ENCODE measurements at places on chromosomes 2 and 18.
A peak's percentile ranks its signal among the peaks of the same experiment; 100 is the strongest.

GRCh38 chr2:181672255-181673008 is 7.9 kb downstream of the NEUROD1 start:
- DNase-seq = no peak

DNA sequence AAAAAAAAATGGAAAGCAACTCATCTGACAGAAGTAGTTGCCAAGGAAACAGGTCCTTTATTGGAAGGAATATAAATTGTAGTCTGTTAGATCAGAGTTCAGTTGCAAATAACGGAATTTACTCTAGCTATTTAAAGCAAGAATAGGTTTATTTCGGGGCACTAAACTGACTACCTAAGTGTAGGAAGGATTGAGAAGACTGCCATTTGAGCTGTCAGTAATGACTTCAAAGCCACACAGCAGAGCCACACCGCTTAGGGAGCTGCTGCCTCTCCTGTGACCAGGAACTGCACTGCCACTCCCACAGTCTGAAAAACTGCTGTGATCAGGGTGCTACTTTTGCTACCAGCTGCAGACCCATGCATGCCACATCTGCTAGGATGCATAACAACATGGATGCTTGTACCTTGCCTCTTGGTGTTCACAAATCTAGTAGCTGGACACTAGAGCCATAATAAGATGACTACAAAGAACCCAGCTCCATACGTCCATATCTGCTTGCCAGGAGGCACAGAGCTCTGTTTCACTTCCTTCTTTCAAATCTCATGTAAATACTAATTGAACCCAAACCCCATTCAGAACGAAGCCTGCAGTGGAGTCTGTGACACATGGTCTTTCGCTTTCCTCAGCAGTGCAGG is 2.2 kb downstream of the DSG2 start:
- DNase-seq = no peak

DNA sequence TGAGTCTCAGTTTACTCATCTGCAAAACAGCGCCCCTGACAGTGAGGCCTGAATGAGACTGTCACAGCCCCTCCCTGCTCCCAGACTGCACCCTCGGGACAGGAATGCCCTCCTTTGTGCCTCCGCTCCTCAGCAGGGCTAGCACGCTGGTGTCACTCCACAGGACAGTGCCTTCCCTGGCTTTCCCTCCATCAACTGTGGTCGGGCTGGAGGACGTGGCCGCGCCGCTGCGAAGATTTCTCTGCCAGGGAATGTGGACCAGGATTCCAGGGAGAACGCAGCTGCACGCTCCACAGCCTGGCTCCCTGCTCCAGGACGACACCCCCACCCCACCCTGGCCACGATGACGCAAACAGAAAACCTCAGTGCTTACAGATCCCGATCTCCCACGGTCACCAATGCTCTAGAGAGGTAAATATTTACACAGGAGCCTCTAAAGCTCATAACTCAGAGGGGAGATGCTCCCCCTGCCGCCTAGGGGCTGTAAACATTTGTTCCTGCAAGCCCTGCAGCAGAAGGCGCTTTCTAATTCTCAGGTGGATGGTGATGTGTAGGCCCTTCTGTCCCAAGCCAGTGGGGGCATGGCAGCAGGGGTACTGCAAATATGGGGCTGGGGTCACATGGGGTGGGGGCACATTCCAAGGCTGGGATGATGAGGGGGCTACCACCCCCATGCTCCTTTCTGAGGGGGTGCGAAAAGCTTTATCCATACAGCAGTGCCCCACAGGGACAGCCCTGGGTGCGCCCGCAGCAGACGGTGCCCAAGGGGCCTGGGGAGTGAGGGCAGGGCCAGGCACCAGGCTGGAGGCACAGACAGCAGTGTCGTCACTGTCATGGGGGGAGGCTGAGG is 12.4 kb downstream of the HS6ST1 start:
- no peak for DNase-seq

DNA sequence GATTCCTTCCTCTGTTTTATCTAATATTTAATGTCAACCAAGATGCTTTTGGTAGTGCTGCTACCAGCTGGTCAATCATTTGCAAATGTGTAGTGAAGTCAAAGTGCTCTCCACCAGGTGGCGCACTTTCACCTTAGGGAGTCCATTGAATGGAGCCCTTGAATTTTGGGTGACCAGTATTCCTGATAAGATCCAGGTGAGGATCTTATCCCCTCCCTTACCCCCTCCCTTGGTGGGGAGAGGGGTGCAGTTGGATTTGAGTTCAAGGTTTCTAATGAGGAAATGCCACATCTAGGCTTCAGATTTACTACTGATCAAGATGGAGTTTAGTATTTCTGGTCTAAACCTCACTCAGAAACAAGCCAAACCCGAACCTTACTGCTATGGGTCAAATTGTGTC is 12.0 kb upstream of the E2F6 start:
- DNase-seq = peak; percentile 89

DNA sequence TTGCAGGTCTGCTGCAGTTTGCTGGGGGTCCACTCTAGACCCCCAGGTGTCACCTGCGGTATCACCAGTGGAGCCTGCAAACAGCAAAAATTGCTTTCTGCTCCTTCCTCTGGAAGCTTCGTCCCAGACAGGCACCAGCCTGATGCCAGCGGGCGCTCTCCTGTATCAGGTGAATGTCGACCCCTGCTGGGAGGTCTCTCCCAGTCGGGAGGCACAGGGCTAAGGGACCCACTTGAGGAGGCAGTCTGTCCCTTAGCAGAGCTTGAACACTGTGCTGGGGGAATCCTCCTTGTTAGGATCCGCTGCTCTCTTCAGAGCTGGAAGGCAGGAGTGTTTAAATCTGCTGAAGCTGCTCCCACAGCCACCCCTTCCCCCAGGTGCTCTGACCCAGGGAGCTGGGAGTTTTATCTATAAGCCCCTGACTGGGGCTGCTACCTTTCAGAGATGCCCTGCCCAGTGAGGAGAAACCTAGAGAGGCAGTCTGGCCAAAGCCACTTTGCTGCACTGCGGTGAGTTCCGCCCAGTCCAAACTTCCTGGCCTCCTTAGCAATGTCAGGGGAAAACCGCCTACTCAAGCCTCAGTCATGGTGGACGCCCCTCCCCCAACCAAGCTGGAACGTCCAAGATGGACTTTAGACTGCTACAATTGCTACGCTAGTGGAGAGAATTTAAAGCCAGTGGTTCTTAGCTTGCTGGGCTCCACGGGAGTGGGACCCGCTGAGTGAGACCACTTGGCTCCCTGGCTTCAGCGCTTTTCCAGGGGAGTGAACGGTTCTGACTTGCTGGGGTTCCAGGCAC is 652.5 kb downstream of the KCNJ3 start:
- DNase-seq = no peak

GRCh38 chr18:8018701-8019331 is 451.7 kb downstream of the PTPRM start:
- no peak for DNase-seq

- DNase-seq = no peak
These were observed 288.3 kb downstream of the CYP26B1 start for GRCh38 chr2:71859211-71859847.

DNA sequence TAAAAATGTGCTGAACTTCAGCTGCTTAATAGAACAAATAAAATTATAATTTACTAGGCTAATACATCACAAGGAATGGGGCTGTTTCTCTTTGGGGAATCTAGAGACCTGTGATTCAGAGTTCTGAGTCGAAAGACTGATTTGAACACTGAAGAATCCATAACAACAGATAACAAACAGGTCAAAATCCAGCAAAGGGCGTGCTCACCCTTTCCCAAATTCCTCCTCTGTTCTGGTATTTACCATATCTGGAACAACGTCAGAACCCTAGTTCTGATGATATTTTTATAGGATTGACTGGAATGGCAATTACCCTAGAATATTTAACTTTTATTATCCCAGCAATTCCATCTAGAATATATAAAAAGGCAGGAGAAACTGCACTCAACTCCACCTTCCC is 66.0 kb upstream of the ITGA6 start:
- no peak for DNase-seq

DNA sequence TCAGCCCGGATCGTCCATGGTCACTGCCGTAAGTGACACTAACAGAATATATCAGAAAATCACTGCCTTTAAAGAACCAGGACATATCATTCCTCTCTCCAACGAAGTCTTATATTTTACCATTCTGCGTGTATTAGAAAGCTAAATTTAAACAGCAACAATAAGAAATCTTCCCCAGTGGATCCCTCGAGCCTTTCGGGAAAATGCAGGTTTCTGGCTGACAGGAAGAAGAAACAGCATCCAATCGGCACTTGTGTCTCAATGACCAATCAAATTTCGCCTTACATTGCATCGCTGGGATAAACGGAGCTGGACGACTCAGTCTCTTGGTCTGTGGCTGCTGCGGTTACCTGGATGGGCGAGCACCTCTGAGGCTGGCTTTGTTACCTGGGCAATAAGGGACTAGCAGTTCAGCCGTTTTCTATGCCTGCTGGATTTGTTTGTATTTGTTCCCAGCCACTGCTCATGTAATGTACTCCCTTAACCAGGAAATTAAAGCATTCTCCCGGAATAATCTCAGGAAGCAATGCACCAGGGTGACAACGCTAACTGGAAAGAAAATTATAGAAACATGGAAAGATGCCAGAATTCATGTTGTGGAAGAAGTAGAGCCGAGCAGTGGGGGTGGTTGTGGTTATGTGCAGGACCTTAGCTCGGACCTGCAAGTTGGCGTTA is at the start of gene DUSP19:
TSS of gene DUSP19 (plus strand) at position 284 of the 675 bp plus-strand sequence. CDS start at position 471, 187 bp downstream.
- peak; percentile 87 for DNase-seq

- DNase-seq = no peak
These were observed 235.8 kb downstream of the SEPTIN10 start for GRCh38 chr2:109377976-109378375.

- no peak for DNase-seq
These were observed 809.4 kb downstream of the TSN start for GRCh38 chr2:122564843-122565242.

GRCh38 chr2:214587442-214587841 is 176.6 kb downstream of the VWC2L start:
- DNase-seq = no peak

GRCh38 chr2:196587056-196587455 is 52.5 kb upstream of the CCDC150 start:
- DNase-seq = no peak

DNA sequence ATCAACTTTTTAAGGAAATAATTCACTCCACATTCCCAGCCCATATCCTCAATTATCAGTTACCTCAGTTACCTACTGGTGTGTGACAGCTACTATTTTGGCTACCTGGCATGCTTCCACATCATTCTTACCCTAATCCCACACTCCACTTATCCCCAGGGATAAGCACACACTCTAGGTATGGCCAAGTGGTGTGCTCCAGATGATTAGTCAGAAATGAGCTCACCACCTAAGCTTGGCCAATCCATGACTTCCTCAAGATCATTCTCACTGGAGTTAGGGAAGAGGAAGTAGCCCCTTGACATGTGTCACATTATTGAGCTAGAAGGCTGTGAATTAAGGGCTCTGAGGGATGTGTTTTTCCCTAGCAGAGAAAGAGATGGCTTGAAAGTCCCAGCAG is 20.9 kb upstream of the SMAD4 start:
- no peak for DNase-seq

DNA sequence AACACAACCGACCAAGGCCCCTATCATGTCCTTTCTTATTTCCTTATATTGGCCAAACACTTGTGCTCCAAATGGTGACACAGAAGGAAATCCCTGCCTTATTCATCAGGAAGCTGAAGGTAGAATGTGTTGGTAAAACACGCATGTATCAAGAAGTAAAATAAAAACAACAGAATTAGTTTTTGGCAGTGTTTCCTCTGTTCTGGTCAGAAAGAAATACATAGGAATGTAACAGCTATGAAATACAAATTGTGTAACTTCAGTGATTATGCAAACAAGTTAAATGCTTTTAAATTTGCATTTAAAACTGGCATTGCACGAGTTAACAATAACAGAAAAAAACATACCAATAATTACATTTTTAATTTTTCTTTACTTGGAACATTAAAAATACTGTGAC is 19.3 kb downstream of the ST6GAL2 start:
- DNase-seq = no peak

DNA sequence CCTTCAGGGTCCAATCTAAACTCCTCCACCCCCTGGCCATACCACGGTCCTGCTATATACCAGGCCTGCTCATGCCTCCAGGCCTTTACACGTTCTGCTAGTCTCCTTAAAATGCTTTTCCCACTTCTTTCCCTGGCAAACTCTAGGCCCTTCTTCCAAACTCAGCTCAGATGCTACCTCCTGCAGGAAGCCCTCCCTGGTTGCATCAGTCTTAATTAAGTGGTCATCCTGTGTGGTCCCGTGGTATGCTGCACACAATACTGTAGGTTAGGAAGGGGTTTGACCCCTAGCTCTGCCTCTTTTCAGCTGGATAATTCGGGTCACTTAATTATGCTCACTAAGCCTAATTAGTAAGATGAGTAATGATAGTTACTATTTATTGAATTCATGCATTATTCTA is 85.9 kb upstream of the SP3 start:
- DNase-seq = no peak

GRCh38 chr2:137380610-137381009 is 583.7 kb upstream of the HNMT start:
- no peak for DNase-seq

DNA sequence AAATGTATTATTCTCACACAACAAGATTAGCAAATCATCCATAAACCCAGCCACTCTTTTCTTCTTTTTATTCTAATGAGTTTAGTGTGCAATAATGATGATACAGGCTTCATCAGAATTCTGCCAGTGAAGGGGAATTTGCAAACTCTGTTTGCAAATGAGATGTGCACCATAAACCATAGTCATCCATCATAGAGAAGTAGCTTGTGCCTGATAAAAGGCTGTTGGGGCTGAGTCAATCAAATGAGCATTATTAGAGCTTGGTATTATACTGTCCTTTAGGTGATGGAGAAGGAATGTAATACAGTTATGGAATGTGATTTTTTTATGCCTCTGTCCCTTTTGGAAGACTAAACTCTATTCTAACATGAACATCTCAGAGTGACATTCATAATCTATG is 101.8 kb downstream of the DCC start:
- no peak for DNase-seq

- DNase-seq = no peak
These were observed 282.2 kb upstream of the ATP5MC3 start for GRCh38 chr2:175463589-175464310.

DNA sequence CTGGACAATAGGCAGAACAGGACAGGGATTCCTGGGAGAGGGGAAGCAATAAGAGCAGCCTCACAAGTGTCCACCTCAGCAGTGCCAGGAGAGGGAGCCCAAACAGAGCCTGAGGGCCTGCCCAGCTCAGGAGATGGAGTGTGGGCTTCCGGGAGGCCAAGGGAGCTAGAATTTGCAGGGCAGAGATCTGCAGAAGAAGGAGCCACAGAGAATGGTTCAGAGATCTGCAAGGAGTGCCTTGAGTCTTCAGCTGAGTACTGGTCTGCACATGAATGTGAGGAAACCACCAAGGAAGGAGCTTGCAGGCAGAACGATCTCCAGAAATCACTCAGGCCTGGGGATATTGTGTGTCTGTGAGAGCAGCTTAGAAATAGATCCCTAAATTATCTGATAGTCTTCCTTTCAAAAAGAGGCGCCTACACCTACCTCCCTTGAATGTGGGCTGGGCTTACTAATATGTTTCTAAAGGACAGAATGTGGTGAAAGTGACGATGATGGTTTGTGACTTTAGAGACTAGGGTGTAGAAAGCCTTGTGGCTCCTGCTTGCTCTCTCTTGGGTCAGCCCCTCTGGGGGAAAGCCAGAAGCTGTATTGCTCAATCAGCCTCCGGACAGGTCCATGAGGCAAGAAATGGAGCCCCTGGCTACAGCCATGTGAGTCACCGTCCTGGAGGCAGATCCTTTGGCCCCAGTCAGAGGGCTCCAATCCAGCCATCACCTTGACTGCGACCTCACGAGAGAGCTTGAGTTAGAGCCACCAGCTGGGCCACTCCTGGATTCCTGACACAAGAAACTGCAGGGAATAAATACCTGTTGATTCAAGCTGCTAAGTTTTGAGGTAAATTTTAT is 7.6 kb upstream of the LPIN1 start:
- no peak for DNase-seq

GRCh38 chr2:195406886-195407603 is 250.0 kb upstream of the SLC39A10 start:
- DNase-seq = no peak

Data from stimulated activated CD4-positive, alpha-beta T cell treated with anti-CD3 and anti-CD28 coated beads, Interleukin-4, amount 100 ng/mL, for 24 hours (primary cell).